Stimulated activated naive CD4-positive, alpha-beta T cell (primary cell): ENCODE measurements at places on chromosomes 1 and 21.

DNA sequence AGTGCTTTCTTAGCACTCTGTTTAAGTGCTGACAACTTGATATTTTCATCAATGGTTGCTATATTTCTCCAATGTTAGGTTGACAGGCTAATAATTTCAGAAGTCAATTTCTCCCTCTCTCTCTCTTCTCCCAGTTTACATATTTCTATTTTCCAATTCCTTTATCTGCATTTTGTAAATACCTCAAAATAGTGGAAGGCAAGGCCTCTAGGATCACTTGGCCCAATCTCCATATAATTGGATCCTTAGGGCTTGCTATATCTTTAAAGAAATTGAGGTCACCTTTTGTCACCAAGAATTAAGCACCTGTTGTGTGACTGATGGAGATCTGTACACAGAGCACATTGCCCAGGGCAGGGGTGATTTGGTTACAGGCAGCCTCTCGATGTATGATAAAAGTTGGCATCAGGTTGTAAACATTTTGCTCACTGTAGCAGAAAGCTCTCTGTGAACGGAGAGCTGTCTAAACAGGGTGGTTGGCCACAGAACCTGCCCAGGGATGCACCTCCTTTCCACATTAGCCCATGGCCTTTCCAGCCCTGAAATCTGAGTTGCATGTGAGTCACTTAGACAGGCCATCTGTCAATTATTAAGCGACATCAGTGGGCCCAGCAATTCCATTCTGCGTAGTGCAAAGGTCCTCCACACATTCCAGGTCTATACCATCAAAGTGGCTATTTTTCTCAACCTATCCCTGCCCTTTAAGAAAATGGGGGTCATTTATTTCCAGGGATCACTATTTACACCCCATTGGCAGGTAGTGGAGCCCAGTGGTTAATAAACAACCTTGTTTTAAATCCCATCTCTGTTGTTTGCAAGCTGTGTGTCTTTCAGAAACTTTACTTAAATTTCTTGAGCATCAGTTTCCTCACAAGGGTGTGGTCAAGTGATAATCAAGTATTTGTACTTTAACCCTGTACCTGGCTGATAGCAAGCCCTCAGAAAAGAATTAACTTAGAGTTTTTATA is 29.1 kb upstream of the IRF2BP2 start:
- no peak for DNase-seq

GRCh38 chr1:86965827-86966182 is 51.4 kb downstream of the HS2ST1 start:
- DNase-seq = no peak

DNA sequence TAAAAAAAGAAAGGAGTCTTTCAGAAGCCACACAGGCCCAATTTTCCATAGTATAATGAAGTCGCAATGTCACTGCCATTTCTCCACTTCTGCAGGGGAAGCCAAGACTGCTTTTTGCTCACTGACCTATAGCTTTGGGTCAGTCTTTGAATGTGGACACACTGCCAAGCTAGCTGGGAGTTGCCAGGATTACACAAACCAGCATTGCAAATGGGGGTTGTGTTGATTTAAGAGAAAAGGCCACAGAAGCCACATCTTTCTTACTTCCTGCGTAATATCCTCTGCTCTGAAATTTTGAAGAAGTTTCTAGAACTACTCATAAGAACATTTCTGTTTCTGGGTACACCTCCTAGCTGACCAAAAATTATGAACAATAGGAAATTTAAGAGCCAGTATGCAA is 45.8 kb upstream of the SAMSN1 start:
- DNase-seq = no peak

- DNase-seq = no peak
Observed at GRCh38 chr1:79150576-79150975, 144.0 kb upstream of the ADGRL4 start.

DNA sequence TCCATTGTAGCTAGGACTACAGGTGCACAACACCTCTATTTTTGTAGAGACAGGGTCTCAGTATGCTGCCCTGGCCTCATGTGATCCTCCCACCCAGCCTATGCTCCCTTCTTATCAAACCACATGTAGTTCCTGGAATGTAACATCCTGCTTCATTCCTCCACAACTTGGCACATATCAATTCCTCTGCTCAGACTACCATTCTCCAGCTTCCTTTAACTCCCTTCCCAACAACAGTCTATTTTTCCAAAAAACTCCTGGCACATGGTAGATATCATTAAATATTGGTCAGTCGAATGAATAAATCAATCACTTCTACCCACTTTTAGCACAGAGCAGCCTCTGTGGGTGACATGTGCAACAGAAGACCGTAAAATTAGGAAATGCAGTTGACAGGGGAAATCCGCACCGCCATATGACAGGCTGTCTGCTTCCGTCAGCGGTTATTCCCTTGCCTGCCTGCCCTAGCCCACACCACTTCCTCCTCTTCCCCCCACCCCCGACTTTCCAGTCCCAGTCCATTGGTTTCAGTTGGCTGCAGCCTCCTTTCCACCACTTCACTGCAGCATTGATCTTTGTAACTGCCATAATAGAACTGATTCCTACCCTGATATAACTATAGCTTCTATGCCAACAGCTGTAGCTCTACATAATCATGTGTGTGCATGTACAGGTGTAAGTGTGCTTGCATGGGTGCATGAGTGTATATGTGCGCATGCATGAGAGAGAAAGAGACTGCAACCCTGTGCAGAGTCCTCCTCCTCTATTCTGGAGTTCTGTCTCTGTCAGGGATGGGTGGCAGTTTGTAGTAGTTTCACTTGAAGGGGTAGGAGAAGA is 6.8 kb upstream of the AKR1A1 start:
- DNase-seq = peak; percentile 50

DNA sequence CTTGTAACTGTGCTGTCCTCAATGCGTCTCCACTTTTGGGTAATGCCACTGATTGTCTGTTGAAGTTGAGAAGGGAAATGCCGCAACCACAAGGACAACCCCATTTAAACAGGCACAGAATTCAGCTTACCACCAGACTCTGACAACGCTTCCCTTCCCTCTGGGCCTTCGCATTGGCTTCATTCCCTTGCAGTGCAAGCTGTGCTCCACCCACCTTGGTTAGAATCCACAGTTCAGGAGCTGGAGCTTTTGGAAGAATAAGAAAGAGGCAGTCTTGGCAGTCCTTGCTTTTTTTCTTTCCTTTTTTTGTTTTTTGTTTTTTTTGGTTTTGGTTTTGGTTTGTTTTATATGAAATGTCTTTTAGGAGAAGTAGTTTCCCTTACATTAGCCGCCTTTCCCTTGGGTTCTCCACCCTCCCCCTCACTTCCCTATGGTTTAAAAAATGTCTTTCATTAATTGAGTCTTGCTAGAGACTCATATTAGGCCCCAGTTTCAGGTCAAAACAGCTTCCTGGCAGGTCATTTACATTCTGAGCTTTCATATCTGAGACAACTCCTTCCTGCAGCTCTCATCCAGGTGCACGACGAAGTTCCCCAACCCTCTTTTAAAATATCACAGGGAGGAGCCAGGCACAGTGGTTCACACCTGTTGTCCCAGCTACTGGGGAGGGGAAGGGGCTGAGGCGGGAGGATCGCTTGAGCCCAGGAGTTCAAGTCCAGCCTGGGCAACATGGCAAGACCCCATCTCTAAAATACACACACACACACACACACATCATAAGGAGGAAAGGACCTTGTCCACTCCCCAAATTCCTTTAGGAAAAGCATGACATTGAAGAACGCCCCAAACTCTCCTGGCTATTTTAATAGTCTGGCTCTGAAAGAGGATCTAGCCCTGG is 20.7 kb upstream of the LAX1 start:
- DNase-seq = no peak

DNA sequence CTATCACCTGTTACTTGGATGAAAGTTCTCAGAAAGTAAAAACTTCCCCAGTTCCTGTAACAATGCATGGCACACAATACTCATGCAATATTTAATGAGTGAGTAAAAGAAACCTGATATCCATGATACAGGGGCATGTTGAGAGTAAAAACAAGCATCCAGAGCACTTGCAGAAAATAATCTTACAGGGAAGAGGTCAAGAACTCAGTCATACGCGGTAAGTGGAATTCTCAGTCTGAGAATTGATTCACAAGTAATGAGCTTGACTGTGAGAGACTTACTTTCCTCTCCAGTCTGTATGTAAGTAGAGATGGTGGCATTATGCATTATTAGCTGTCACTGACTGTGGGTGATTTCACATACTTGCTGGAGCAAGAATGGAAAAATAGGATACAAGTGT is 976.9 kb downstream of the BRINP3 start:
- DNase-seq = no peak

- no peak for DNase-seq
Observed at GRCh38 chr1:153429266-153430165, 13.2 kb downstream of the S100A7A start.

- no peak for DNase-seq
Observed at GRCh38 chr1:10765734-10766478, 30.5 kb downstream of the CASZ1 start.
